ENCODE measurements at places on chromosomes 6 and 20.

DNA sequence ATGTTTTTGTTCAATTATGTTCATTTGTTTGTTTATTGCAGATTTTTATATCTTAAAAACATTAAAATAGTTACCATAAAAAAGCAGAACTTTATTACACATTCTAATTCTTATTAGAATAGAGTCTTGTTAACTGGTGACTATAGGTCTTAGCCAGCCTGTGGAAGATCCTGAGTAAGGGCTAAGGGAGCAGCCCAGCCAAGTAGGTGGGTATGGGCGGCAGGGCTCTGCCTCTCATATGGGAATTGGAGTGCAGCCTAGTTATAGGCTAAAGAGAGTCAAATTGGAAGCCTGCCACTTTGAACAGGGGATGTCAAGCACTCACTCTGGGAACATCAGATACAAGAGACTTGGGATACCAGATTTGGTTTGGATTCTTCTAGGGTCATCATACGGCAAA, 10.5 kb upstream of the HSF2 start:
- DNase-seq = no peak

DNA sequence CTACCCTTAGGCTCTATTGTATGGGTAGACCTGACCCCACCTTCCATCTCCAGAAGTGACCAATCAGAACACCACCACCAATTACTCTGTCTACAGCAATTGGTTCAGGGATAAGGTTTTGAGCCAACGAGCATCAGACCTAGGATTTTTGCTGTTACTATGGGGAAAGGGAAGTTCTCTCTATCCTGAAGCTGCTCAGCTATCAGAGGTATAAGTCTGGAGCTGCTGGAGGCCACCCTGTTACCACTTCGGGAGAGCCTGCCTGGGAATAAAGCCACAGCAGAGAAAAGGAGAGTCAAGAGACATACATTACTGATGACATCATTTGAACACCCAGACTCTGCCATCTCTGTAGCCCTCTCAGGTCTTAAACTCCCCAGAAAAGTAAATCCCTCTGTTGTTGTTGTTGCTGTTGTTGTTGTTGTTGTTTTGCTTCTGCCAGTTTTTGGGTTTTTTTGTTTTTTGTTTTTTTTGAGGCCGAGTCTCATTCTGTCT, 94.5 kb downstream of the PREX1 start:
- no peak for DNase-seq

GRCh38 chr6:41697861-41698781, 37.3 kb downstream of the TFEB start:
- DNase-seq = peak; percentile 65

- DNase-seq = no peak
These were observed 163.2 kb upstream of the BTBD3 start for GRCh38 chr20:11754451-11754850.

DNA sequence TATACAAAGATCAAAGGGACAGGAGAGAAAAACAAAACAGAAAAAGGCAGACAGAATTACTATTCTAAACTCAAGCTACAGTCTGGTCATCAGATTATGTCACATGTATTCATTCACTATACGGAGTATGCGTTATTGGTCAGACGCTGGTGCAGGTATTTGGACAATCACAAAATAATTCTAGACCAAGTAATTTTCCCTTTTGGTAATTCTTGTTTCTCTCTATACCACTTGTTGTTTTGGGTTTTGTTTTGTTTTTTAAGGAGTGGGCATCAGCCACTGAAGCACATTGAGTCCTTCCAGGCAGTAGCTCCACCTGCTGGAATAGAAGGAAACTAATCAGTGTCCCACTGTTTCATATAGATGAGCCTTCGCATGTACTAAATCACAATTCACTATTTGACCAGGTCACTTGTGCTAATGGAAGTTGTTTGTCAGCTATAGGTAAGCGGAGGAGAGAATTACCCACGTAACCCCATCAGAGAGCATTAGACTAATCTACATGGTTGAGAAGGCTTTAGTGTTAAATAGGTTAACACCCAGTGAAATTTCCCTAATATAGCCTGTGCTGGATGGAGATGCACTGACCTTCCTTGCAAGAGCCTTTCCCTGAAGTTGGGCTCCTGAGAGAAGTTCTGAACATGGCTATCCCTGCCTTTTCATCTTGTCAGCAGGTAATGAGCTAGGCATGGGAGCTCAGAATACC, 77.9 kb downstream of the TNFAIP3 start:
- no peak for DNase-seq

- no peak for DNase-seq
These were observed 9.2 kb downstream of the ZHX3 start for GRCh38 chr20:41308290-41308711.

- DNase-seq = no peak
These were observed 338 bp downstream of the E2F3 start for GRCh38 chr6:20402092-20402341.

GRCh38 chr6:37990762-37991525, 171.4 kb downstream of the ZFAND3 start:
- DNase-seq = no peak

GRCh38 chr6:169723991-169724493, 258 bp downstream of the PHF10 start:
- DNase-seq = no peak

DNA sequence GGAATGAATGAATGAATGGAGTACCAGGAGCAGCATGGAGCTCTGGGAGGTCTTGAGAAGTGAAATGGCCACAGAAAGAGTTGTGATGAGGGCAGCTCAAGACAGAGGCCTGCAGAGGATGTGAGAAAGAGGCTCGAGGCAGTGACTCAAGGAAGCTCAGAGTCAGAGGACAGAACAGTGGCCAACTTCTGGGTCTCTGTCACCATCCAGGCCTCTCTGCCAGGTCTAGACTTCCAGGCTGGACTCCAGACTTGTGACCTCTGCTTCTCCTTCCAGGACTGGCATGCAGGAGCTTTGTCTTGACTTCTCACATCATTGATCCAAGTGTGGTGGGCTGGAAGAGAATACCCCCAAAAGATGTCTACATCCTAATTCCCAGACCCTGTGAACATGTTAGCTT, 119.8 kb downstream of the TOX2 start:
- no peak for DNase-seq

DNA sequence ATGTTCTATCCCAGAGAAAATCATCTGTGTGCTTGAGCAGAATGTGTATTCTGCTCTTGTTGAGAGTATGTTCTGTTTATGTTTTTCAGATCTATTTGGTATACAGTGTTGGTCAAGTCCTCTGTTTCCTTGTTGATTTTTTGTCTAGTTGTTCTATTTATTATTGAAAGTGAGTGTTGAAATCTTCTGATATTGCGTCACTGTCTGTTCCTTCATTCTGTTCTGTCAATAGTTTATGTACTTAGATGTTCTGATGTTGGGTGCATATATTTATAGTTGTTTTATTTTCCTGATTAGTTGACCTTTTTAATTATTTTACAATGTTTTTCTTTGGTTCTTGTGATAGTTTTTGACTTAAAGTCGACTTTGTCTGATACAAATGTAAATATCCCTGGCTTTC, 458.7 kb upstream of the HSF2 start:
- DNase-seq = no peak

- DNase-seq = no peak
These were observed 800.6 kb upstream of the MAP3K7 start for GRCh38 chr6:91387290-91388059.

DNA sequence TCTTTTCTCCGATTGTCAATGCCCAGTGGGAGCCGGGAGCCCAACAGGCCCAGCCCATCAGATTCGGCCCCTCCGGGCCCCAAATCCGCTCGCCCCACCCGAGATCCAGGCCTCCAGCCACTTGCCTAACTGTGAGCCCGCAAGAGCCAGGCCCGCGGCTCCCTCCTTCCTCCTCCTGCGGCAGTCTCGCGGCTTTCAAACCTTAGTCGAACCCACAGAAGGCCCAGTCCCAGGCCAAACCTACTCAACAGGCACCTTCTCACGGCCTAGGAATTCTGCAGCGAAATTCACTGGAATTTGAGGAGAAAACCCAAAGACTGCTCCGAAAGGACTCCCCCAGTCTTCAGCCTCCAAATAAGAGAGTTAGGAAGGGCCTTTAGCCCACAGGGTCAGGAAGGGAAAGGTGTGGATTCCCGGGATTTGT, 2.8 kb upstream of the TFAP2A start:
- no peak for DNase-seq

GRCh38 chr6:2749969-2750600, 637 bp downstream of the MYLK4 start:
- peak; percentile 82 for DNase-seq

DNA sequence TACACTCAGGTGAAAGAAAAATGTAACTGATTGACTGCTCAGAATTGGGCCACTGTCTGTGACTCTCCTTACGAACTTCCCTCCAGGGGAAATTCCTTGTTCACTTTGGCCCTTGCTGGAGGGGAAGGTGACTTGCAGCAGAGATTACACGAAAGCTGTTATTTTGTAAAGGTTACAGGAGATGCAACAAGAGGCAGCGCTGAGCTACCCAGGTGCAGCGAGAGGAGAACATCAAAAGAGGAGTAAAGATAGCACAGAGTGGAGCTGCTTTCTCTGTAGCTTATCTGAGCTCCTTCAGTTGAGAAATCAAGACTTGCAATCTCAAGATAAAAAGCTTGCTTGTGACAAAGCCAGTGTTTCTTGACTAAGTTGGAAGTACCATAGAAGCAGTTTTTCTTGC, 144.6 kb downstream of the ARHGAP18 start:
- DNase-seq = no peak

GRCh38 chr6:112383191-112383590, 36.1 kb downstream of the RFPL4B start:
- no peak for DNase-seq

DNA sequence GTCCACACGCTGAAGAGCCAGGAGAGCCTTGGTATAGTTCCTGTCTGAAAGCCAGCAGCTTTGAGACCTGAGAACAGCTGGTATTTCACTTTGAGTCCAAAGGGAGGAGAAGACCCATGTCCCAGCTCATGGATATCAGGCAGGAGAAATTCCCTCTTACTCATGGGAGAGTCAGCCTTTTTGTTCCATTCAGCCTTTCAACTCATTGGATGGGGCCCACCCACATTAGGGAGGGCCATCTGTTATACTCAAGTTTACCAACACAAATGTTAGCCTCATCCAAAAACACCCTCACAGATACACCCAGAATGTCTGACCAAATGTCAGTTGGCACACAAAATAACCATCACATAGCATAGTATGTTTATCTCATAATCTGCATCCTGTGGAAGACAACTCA, 80.1 kb downstream of the GMDS start:
- no peak for DNase-seq

DNA sequence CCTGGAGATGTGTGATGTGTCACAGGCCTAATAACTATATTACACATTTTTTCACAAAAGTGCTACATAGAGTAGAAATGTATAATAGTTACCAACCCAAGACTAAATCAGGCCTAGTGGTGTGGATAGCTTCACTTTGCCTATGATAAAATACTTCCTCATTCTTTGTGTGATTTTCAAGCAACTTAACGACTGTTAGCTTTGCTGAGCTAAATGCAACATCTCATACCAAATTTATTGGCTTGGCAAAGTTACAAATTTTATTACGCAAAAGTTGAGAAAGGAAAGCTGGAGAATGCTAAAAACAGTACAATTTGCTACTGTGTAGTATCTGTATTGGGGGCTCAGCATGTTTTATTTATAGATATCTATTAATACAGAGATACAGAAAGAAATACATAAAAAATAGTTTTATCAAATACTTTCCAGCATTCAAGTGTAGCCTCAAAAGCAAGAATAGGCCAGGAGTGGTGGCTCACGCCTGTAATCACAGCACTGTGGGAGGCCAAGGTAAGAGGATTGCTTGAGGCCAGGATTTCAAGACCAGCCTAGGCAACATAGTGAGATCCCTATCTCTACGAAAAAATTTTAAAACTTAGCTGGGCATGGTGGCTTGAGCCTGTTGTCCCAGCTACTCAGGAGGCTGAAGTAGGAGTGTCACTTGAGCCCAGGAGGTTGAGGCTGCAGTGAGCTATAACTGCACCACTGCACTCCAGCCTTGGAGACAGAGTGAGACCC, 3.6 kb upstream of the EDN1 start:
- DNase-seq = no peak

- DNase-seq = no peak
These were observed 61.7 kb downstream of the TCP11 start for GRCh38 chr6:35079311-35080000.

GRCh38 chr6:31227143-31227542, 44.7 kb downstream of the HLA-C start:
- DNase-seq = no peak

GRCh38 chr6:47116606-47117005, 74.5 kb upstream of the ADGRF1 start:
- DNase-seq = no peak

GRCh38 chr6:151070631-151071051, 169.1 kb upstream of the AKAP12 start:
- DNase-seq = no peak

GRCh38 chr6:73515204-73515655, 5.6 kb downstream of the EEF1A1 start:
- DNase-seq = no peak

GRCh38 chr6:25239059-25239458, 40.1 kb upstream of the CARMIL1 start:
- no peak for DNase-seq
